PC-3 (cell line): ENCODE measurements at places on chromosomes 5 and 9. TPM values are rescaled to one million over a fixed set of nuclear protein-coding genes. Genes with fewer than 3 reads are reported as not detected.

DNA sequence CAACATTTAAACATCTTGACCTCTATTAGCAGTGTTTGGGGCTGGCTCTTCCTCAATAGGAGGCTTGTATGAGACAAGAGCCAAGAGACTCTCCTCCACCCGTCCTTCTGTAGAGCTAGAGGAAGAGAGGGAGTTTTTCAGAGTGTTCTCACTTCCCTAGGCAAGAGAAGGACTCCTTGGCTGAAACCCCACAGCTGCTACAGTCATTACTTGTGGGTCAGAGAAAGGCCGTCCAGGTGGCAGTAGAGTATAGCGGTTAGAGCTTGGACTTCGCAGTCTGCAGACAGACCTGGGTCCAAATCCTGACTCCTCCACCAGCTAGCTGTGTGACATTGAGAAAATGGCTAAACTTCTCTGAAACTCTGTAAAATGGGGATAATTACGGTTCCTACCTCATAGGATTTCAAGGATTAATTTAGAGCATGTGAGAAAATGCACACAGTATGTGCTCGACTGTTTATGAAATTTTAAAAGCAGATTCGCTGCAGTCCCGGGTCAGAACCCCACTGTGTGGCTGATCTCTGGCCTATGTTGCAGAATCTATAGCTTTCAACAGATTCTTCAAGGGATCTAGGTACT lies 80.8 kb upstream of the ARAP3 start:
- no peak overlapping the region for H3K4me3 ChIP-seq
- no peaks in the 10 kb centered on the region for H3K27me3 ChIP-seq
- no peaks in the 10 kb centered on the region for H3K36me3 ChIP-seq
- no peaks in the 10 kb centered on the region for H3K4me1 ChIP-seq
- H3K27ac ChIP-seq, result no peak overlapping the region
- no peak for DNase-seq

GRCh38 chr5:162657076-162657475 lies 589.5 kb downstream of the GABRG2 start:
- H3K27me3 ChIP-seq, result no peaks in the 10 kb centered on the region
- H3K4me1 ChIP-seq, result no peaks in the 10 kb centered on the region
- DNase-seq, result peak; percentile 10
- H3K4me3 ChIP-seq, result no peak overlapping the region
- H3K36me3 ChIP-seq, result no peaks in the 10 kb centered on the region

DNA sequence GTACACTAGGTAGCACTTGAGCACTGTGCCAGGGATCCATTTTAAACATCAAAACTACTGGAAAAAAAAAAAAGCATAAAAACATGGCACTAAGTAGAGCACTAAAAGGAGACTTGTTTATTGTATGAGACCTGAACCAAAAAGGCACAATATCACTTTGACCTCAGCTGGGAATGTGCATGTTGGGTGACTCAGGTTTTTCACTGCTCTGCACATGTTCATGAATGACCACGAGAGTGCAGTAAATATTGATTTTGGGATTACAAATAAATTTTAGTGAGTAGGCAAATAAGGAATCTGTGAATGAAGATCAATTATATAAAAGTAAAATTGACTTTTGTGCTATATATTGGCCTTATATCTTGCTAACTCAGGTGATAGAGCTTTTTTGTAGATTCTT lies 11.8 kb downstream of the RMI1 start:
- DNase-seq, result peak; percentile 64
- no peaks in the 10 kb centered on the region for H3K27me3 ChIP-seq
- peaks cover 12% of the 10 kb centered on the region for H3K4me1 ChIP-seq
- H3K36me3 ChIP-seq, result no peaks in the 10 kb centered on the region
- H3K4me3 ChIP-seq, result no peak overlapping the region
- no peak overlapping the region for H3K27ac ChIP-seq

The GPRIN1 gene
- total RNA-seq, result 18.7 and 19.9 TPM in 2 replicates
